ENCODE measurements at places on chromosomes 4 and X.
A peak's percentile ranks its signal among the peaks of the same experiment; 100 is the strongest.

DNA sequence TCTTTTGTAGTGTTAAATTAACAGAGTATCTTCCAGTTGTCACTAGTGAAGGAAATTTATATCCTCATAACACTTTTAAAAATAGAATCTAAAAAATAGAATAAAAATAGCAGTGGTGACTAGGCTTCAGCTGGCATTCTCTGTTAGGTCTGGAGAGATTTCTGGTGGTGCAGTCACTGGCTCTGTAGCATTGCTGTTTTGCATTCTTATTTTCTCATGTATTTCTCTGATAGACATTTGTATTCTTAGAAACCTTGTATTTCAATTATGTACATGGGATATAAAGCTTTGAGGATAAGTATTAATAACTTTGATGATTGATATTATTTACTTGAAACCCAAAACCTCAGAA, 87.6 kb downstream of the TMEM131L start:
- DNase-seq, result no peak

GRCh38 chr4:147732518-147733235, 789 bp downstream of the ARHGAP10 start:
- DNase-seq, result peak; percentile 35

DNA sequence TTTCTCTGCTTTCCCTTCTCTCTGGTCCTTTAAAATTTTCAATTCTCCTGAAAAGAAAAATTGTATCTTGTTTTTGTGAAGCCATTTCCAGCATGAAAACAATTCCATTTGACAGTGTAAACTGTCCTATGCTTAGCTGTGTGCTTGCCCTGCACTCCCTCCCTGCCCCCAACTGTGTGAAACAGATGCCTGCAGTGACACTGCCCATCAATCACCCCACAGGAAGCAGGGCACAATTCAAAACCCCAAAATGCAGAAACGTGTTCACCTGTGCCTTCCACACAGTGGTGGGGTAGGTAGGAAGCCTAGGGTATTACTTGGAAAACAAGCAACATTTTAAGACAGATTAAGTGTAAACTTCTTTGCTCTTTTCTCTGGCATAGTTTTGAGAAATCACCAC, 6.2 kb upstream of the FHDC1 start:
- no peak for DNase-seq

DNA sequence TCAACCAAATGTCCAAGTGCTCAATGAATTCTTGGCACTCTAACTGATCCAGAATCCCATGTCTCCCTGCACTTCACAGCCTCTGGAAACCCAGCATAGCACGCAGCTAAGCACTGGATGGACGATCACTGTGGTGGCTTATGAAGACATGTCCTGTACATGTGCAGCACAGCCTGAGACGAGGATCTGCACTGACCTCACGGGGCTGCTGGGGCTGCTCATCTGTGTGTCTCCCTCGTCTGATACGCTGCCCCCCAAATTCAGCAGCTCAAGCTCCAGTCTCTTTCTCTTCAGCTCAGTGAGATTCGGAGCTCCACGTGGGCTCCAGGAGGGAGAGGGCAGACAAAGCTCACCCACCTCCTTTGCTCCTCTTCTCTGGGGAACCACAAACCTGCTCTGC, 126.9 kb downstream of the CPZ start:
- DNase-seq, result no peak

- DNase-seq, result peak; percentile 14
These were observed 11.6 kb downstream of the SYTL4 start for GRCh38 chrX:100720301-100720700.

DNA sequence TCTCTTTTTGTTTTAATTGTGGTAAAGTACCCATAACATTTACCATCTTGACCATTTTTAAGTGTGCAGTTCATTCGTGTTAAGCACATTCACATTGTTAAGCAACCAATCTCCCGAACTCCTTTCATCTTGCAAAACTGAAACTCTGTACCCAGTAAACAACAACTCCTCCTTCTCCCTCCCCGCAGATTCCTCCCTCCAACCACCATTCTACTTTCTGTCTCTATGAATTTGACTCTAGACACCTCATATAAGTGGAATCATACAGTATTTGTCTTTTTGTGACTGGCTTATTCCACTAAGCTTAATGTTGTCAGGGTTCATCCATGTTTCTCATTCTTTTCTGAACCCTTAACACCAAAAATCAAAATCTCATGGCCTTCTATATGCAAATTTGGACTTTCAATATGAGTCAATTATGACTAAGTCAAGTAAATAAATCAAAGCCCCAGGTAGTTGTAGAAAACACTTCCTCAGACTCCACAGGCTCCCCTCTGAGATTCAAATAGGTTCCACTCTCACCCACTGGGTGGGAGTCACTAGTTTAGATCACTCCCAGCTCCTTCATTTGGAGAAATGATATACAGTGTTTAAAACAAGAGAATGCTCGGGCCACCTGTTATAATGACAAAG, 9.8 kb upstream of the RTL5 start:
- no peak for DNase-seq

DNA sequence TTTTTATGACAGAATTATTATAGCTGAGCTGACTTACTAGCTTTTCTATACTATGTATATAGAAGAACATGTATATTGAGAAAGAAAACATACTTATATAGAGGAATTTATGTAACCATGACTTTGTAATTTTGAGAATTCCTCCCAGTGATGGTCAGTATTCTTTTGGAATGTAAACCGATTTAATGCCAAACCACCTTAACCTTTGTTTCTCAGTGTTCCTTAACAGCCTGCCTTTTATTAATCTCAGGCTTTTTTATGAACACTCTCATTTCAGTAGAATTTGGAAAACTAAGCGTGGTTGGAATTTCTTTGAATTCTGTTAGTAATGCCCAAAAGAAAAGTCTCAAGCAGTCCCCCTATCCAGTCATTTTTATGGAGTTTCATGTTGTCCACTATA, 47.0 kb downstream of the MOSPD2 start:
- peak; percentile 33 for DNase-seq

- no peak for DNase-seq
These were observed 53.3 kb downstream of the NBDY start for GRCh38 chrX:56782352-56782751.
